ENCODE measurements at places on chromosomes 2 and 18. TPM values are rescaled to one million over a fixed set of nuclear protein-coding genes. Genes with fewer than 3 reads are reported as not detected.

The SH2D6 gene
- 0.29 TPM for total RNA-seq

The ILKAP gene
- 23.4 TPM for total RNA-seq

The PROKR1 gene
- not detected for total RNA-seq

The GCKR gene
- total RNA-seq, result 1.2 TPM

The REEP1 gene
- 15.7 TPM for total RNA-seq

The DOK6 gene
- 11.2 TPM for total RNA-seq

The KLHL41 gene
- total RNA-seq, result 92.0 TPM

DNA sequence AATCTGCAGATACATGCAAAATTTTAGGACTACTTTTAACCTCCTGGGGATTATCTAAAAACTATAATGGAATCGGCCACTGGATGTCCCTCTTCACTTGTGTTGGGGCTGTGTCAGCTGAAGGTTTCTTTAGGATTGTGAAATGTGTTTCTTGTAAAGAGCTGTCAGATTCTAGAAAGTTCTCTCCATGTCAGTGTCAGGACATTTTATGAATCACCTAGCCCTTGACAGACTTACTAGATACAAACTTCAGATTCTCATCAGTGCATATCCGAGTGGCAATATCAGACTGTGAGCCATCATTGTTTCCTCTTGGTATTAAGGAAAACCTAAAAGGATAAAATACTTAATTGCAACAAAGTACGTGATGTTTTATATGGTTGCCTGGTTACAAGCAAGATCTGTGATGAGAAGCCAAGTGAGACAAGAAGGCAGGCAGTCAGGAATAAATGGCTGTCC, 107.3 kb downstream of the CPS1 start:
- no peak for DNase-seq

DNA sequence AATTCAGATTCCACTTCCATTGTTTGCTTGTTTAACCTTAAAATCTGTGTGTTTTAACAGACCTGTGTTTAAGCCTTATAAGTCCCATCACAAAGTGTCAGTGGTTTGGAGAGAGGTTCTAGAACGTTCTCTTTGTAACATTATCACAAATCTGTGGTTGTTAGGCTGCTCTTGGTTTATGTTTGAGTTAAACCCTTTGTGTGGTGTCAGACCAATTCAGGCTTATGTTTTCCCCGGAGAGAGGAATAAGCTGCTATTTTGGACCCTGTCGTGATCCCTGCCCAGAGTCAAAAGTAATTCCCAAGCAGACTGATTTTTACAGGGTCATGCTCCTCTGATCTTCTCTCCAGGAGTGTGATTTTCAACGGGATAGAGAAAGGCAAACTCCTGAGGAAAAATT, 43.8 kb upstream of the LTBP1 start:
- DNase-seq, result no peak

DNA sequence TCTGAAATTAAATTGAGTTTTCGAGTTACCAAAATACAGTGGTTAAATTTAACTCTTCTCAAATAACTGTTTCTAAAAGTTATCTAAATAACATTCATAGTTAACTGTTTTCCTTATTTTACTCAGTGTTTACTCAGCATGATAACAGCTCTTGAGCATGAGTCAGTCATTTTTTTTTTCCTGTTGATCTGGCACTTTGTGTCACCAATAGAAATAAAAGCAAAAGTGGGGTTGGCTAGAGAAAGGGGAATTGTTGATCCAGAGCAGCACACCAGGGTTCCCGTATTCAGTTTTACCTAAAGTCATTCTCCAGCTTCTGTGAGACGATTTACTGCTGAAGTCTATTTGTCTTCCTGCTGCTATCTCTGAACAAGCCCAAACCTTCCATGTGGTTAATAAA, 851.6 kb downstream of the DCC start:
- no peak for DNase-seq

DNA sequence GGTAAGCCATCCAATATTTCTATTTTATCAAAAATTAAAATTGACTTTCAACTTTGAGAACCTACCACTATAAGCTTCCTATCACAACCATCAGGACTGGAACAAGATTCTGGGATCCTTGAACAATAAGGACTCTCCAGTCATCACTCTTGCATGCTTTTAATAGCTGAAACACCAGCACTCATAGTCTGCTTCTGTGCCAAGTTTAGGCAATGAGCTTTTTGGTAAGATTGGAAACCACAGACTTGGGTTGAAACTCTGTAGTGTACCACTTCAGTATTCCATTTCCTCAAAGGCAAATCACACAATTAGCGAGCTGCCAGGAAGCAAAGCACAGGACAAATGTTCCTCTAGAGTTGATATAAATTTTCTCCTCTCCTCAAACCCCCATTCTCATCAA, 1065.8 kb upstream of the SLC39A10 start:
- DNase-seq, result no peak

DNA sequence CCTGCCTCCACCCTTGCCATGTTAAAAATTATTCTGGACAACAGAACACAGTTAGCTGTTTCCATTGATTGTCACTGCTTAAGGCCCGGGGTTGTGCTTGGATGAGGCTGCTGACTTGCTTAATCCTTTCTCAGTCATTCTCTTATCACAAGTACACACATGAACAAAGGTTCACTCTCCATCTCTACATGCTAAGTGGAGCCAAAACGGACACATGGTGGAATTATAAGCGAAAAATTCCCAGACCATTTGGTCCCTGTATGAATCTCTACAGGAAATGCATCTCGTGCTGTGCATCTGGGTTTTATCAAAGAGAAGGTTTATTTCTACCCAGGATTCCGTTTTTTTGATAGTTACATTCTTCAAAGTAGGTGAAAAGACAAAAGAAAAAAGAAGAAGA, 177.5 kb upstream of the ETAA1 start:
- DNase-seq, result no peak

DNA sequence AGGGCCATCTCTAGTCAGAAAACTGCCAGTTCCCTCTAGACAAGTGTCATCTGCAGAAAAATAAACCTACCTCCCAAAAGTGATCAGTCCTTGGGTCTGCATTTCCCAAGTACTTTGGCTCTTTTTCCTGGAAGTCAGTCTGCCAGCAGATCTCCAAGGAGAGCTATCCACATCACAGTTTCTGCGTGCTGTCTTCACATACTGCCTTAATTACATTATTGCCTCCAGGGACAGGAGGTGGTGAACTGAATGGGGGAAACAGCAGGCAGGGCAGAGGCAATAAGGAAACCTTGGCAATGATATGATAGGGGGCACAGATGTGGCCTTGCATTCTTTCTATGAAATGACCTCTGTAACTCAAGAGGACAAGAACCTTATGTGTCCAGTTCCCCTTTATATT, 105.9 kb upstream of the SIX2 start:
- no peak for DNase-seq

- no peak for DNase-seq
Measured at GRCh38 chr18:34321066-34321465, 96.4 kb upstream of the NOL4 start.

GRCh38 chr18:49177071-49177470, 226.3 kb upstream of the SMAD7 start:
- DNase-seq, result no peak

DNA sequence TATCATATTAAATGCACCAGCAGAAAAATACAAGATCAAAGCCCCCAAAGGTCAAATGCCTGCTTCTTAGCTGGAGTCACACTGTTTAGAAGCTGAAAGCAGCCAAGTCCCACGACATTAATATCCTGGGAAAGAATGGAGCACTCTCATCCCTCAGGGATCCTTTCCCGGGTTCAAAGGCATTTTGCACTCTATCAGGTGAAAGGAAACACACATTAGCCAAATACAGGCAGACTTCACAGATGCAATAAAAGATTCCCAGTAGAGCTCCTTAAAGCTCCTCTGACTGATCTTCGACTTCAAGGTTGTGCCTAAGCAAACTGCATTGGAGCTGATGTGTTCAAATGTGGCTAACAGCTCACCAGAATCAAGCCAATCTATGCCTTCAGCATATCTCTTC, 158.4 kb downstream of the RNF152 start:
- DNase-seq, result no peak

GRCh38 chr2:96265840-96266679, at the start of the genes CIAO1 and TMEM127:
CIAO1 (plus strand) TSS chr2:96266225; CDS start chr2:96266351, 126 bp downstream.
TMEM127 (minus strand) TSS chr2:96265997; CDS start chr2:96265381, 616 bp downstream.
- DNase-seq, result peak; percentile 99

DNA sequence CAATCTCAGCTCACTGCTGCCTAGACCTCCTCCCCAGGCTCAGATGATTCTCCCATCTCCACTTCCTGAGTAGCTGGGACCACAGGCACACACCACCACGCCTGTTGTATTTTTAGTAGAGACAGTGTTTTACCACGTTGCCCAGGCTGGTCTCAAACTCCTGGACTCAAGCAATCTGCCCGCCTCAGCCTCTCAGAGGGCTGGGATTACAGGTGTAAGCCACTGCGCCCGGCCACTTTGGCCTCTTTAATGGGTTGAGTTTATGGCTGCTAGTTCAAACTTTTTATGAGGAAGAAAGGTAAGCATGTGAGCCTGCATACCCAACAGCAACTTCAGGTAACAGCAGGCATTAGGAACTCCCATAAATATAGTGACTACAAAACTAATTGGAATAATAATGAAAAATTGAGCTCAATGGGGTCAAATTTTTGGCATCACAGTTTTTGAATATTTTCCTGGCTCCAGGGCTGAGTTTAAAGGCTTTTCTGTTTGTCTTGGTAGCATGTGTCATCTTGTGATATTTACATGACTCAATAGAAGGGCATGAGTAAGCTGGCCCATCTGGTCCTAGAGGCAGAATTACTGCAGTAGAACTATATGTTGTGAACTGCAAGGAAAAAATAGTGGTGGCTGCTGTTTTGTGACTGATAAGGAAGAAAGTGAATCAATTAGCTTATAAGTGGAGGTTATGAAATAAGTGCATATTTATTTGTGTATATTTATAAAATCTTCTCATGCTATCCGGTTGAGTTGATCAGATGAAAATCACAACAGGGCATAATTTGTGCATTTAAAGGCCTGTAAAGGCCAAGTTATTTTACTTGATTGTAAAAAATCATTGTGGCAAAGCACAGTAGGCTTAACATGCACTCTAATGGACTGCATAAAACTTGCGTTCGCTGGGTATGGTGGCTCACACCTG, 24.8 kb downstream of the GALM start:
- DNase-seq, result no peak

DNA sequence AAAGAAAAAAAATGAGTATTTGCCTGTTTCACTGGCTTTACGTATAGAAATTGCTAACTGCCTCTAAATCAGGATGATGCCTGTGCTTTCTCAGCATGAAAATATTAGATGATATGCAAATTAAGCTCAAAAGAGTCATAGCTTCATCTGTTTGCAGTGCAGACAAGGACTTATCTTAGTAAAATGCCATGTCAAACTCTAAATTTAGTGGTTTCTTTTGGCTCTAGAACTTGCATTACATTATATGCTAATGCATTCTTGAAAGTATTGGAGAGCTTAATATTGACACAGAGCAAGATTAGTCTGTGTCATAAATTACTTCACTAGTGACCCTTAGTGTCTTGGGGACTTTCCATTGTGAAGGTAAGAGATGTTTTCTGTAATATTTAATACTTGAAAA, 1109.1 kb upstream of the NRXN1 start:
- no peak for DNase-seq

- no peak for DNase-seq
Measured at GRCh38 chr2:212831671-212832199, 293.1 kb upstream of the ERBB4 start.

GRCh38 chr2:198004921-198005829, 200.8 kb downstream of the PLCL1 start:
- no peak for DNase-seq

DNA sequence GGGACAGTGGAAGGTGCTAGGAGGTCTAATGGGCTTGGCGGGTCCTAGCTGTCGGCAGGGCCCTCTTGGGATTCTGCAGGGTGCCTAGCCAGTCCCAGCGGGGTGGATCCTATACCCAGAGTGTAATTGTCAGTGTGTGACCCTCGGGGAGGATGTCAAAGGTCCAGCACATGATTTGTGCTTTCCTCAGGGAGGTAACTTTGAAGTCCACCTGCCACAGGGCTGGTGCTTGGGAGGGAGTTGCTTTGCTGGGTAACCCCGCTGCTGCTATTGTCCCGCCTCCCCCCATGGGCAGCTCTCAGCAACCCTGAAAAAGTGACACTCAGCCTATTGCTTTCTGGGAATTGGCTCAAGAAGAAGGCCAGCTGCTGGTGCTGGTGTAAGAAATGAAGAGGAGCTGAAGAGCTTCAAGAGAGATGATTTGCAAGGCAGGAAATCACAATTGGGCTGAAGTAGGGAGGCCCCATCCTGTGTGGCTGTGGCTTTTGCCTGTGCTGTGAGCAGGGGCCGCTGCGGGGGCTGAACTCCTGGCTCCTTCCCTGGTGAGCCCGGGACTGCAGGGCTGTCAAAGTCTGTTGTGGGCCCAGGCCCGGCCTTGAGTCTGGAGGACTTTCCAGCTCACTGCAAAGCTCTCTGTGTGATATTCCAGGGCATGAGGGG, 36.4 kb downstream of the EMILIN2 start:
- no peak for DNase-seq

DNA sequence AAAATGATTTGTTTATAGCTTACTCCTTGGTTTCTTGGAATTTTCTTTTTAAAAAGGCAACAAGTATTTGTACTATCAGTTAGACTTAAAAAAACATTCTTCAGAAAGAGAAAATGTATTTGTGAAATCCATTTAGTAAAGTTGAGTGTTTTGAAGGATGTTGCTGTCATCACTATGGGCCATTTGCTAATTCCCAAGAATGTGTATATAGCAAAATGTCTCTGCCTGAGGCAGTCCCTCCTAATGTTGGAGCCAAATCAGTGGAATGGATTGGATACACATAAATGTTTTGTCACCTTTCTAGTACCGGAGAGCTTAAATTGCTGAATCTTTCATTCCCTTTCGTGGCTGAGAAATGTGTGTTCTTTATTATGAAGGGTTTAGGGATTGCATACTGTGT, 890.2 kb upstream of the ZEB2 start:
- DNase-seq, result no peak

DNA sequence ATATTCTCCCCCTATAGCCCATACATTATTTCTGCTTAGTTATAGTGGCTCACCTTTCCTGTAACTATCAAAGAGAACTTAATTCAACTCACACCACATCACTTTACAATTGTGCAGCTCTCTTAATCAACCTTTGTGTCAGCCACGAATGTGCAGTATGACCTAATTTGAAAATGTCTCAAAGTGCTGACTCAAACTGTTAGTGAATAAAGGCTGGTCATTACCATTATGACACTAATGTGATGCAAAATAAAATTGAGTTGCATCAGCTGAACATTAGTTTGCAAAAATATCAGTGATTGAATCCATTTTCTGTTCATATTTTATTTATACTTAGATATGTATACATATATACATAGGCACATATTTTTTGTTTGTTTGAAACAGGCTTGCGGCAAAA, 251.8 kb downstream of the MEIS1 start:
- no peak for DNase-seq

DNA sequence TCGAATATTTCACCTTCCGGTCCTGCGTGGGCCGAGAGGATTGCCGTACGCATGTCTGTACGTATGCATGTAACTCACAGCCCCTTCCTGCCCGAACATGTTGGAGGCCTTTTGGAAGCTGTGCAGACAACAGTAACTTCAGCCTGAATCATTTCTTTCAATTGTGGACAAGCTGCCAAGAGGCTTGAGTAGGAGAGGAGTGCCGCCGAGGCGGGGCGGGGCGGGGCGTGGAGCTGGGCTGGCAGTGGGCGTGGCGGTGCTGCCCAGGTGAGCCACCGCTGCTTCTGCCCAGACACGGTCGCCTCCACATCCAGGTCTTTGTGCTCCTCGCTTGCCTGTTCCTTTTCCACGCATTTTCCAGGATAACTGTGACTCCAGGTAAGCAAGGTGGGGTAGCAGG, at the start of gene SERPINB5:
SERPINB5 (plus strand) TSS at position 291 of the 400 bp plus-strand sequence. CDS start 7,471 bp downstream, outside the sequence.
- DNase-seq, result no peak

Measured in left cardiac atrium (tissue), 4 donors.